Stimulated activated CD8-positive, alpha-beta memory T cell treated with anti-CD3 and anti-CD28 coated beads, Interleukin-7, amount 100 ng/mL, for 1 hour (primary cell): ENCODE measurements at places on chromosomes 2 and 18.

DNA sequence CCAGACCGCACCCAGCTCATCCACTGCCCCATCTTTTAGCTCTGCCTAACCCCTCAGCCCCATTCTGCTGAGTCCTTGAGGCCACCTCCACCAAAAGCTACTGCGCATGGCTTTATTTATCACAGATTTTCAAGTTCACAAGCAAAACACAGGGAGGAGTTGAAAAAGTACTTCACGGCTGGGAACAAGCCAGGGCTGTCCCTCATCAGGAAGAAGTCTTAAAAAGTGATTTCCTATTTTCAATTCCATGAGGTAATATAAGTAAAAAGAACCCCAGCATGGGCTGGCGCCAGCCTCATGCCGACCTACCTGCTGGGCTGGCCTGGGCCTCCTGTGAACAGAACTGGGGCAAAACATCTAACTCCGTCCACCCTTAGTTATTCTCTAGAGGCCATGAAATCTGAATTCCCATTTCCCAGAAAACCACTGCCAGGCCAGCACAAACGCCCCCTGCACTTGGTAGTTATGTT is 69.0 kb downstream of the POLR1A start:
- no peak for DNase-seq

GRCh38 chr2:69745035-69745434 is 3.1 kb downstream of the ANXA4 start:
- no peak for DNase-seq

DNA sequence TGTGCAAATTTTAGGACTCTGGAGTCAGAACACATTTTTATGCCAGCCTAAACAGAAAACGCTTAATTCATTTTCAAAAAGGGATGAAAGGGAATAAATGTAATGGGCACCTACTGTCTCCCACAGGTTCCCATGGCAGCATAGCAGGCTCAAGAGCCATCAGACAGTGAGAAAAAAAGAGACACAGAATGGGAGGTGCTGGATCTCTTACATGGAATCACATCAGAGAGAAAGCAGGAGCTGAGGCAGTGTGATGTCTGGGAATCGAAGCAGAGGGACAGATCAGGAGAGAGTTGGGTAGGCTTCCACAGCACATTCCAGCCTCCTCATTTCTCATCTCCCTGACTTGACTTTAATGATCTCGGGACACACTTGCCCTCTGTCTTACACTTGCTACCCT is 684.3 kb downstream of the KCNJ3 start:
- DNase-seq, result no peak

DNA sequence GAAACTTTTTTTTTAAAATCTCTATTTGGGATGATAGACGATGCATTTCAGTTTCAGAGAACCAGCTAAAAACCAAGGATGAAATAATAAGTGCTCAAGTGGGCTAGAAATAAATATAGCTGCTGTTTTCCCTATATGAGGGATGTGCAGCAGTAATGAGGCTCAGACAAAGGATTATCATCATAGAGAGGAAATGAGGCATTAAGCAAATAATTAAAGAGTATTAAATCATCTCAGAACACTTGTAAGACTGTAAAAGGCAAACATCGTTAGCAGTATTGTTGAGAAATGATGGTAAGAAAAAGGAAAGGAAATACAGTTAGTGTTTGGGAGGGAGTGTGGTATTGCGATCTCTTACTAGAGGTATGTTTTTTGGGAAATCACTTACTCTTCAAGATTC is 233.5 kb downstream of the TGIF1 start:
- DNase-seq, result no peak

DNA sequence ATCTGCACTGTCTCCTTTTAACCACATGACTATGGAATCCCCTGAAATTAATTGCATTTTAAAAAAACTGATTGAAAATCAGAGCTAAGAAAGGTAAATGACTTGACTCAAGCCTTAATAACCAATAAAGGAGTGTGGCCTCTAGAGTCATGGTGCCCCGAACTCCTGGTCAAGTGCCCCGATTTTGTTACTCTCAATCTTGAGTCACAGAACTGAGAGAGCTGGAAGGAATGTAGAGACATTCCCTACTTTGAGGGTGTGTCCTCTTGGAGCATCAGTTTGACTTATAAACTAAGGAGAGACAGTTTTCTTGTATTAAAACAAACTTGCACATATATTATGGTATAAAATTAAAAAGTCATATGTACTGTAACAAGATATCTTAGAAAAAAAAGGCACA is 2.4 kb downstream of the WDR43 start:
- DNase-seq, result no peak
